Activated T-helper 1 cell treated with anti-CD3 and anti-CD28 coated beads, Interleukin-12 subunit alpha, Interleukin-12 subunit beta, Interleukin-2, Interleukin-4 antibody, amounts not matched to agents 30 ng/mL and 10 ng/mL and 1 ng/mL, durations not matched to agents 14 hours and 24 hours and 36 hours (primary cell): ENCODE measurements at places on chromosomes 16 and 17.

DNA sequence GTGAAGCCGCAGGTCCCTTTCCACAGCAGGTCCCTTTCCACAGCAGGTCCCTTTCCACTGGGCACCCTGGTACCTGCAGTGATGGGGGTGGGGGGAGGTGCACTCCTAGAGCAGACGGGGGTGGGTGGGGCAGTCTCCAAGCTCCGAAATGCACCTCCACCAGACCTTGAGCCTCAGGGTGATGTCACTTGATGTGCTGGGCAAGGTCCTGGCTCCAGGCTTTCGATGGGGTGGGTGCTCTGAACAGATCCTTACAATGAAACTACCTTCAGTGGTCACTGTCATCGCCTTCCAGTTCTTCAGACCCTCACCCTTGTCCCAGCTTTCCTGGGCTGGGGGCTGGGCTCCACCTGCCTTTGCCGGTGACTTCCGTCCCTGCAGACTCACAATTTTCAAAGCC, 1.5 kb upstream of the METRNL start:
- no peak for DNase-seq

GRCh38 chr16:22898874-22899348, 84.9 kb downstream of the HS3ST2 start:
- DNase-seq, result peak; percentile 32

- no peak for DNase-seq
Measured at GRCh38 chr16:35626041-35626440, 2166.6 kb downstream of the TP53TG3F start.

- no peak for DNase-seq
Measured at GRCh38 chr17:72448019-72448418, 327.2 kb downstream of the SOX9 start.

- DNase-seq, result no peak
Measured at GRCh38 chr17:35773679-35774425, 13.2 kb downstream of the C17orf50 start.

- no peak for DNase-seq
Measured at GRCh38 chr17:6408276-6408675, 26.6 kb downstream of the AIPL1 start.

- DNase-seq, result no peak
Measured at GRCh38 chr16:70685938-70686375, at the start of gene MTSS2. MTSS2 (minus strand) TSS chr16:70686053; CDS start chr16:70685791, 262 bp downstream.

- DNase-seq, result no peak
Measured at GRCh38 chr17:50498021-50498874, 10.0 kb upstream of the MYCBPAP start.

DNA sequence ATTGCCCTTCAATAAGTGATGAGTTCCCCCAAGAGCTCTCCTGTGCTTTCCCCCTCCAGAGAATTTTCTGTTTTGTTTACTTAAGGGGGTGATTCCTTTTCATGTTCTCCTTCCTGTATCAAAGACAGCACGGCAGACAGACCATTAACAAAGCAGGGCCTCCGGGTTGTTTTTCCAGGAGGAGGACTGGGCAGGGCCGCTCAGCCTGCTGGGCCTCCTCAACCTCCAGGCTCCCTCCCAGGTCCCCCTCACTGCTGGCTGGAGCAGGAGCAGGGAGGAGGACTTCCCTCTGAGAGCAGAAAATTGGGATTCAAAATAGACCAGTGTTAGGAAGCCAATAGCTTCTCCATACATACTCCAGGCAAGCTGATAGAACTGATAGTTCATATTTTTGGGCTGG, 20.4 kb downstream of the SDK2 start:
- no peak for DNase-seq

DNA sequence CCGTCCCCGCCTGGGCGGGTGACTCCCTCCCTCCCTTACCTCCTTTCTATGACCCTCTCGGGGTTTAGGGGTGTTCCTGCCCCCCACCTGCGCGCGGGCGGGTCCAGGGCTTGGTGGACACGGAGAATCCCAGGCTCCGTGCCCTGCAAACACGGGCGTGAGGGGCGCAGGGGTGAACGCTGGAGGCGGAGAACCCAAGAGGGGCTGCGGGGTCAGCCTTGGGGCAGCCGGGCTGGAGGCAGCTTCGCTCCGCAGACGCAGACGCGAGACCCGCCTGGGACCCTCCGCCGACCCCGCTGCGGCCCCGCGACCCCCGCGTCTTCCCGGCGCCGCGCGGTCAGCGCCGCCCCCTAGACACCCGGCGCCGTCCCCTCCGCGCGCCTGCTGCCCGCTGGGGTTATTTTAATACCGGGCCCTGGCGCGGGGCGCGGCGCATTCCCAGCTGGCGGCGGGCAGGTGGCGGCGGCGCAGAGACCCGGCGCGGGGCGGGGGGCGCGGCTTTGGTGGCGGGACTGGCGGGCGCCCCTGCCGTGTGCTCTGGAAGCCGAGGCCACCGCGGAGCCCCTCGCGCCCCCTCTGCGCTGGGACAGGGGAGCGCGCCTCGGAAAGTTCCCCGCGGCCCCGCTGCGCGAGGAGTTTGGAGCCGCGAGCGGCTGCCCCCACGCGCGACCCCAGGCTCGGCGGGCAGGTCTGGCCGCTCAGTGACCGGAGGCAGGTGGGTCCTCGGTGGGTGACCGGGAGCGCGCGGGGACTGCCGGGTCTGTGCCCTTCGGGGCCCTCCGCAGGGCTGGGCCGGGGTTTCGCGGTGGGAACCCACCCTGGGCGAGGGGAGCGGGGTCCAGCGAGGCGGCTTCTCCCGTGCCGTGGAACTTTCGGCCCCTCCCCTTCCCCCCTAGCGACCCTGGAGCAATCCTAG, at the start of gene UTS2R:
UTS2R (plus strand) TSS at position 433 of the 916 bp plus-strand sequence. CDS start 2,560 bp downstream, outside the sequence.
- no peak for DNase-seq

- no peak for DNase-seq
Measured at GRCh38 chr17:17494499-17494869, 1.7 kb downstream of the RASD1 start.

GRCh38 chr17:59257101-59257500, 36.8 kb downstream of the GDPD1 start:
- no peak for DNase-seq

GRCh38 chr17:61458421-61459141, 6.4 kb downstream of the TBX4 start:
- DNase-seq, result no peak

- no peak for DNase-seq
Measured at GRCh38 chr16:50808929-50809538, 67.1 kb downstream of the CYLD start.

DNA sequence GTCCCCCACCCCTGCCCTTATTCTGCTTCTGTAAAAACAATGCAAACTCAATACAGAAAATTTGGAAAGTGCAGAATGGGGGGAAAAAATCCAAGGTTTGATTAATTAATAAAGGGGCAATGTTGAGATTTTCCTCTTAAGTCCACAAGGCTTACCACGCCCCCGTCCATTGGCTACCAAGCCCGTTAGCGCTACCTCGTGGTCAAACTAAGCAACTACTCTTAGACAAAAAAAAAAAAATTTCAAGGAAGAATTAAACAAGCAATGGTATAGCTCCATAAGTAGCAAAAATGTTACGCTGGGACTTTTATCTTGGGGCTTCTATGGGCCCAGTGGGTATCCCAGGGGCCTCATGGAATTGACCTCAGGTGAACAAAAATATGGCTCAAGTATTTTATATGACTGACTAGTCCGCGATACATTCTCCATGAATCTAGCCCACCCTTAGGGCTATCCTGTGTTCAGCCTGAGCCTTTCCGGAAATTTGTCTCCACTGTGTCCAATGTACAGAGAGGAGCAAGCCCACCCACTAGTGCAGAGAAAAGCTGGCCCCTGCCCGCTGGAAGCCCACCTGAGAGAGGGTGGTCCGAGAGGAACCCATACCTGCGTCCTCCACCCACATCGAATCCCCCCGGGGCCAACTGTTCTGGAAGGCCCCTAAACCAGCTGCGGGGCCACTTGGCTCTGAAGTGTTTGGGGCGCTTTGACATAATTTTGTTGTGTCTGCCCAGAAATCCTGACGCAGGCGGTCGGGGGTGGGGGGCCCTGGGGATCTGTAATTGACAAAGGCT, 19.1 kb upstream of the TEX2 start:
- DNase-seq, result peak; percentile 28

GRCh38 chr17:74485022-74485743, 18.7 kb downstream of the CD300A start:
- DNase-seq, result no peak

DNA sequence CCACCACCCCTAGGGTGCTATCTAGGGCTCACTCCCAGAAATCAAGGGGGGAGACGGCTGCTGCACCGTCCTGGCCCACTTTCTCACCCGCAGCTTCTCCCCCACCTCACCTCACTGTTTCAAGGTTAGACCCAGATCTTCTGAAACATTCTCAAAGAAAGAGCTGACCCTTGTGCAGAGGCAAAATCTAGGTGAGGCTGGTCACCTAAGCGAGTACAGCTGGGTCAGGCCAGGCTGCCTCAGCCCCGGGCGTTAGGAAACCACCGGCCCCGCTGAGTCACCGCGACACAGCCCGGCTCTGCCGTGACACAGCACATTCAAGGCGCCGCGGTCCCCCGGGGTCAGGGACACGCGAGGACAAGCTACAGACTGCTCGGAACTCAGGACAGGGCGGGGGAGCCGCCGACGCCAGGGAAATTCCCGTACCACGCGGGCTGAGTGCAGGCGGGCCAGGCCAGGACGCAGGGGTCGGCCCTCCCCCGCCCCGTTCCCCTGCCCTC, 27.1 kb downstream of the GNPTG start:
- peak; percentile 71 for DNase-seq

DNA sequence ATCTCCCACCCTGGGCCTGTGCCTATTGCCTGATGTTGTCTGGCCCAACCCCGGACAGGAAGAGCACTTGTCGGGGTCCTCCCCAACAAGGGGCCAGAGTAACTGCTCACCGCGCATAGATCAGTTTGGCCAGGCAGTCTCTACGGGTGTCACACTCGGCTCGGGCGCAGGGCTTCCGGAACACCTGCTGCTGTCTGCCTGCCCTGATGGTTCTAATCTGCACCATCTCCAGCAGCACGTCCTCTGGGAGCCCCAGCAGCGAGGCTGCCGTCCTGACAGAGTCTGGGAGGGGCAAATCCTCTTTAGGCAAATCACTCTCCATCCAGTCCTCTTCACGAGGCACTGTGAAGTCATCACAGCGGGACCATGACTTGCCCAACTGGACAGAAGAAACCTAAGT, 24.0 kb downstream of the MYO19 start:
- DNase-seq, result no peak

DNA sequence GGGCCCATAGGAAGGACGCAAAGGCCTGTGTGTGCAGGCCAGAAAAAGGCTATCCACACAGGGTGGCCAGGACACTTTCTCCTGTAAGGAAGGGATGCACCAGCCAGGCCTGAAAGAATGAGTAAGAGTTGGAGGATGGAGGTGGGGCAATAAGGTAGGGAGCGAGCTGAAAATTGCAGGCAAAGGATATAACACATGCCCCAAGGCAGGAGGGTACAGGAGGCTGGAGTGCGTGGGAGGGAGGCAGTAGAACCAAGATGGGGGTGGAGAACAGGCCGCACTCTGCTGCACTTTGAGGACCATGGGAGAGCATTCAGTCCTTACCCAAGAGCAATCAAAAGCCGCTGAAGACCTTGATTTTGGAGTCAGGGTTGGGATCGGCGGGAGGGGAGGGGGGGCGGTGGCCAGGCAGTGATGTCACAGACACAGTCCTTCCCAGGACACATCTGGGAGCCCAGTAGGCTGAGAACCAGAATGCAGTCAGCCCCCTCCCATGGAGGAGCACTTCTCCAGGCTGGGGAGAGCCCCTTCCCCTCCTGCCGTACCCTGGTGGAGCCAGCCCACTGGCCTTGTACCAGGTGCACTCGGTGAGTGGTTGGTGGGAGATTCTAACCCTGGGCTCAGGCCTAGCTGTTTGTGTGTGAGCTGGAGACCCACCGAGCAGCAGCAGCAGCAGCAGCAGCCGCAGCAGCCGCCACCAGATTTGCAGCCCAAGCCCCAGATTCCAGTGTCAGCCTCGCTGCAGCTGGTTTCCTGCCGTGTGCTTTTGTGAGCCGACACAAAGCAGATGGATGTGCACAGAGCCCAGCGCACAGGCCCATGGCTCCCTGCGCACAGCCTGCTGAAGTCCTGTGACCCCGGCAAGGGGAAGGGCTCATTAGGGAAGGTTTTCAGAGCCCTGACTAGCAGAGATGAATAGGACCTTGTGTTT, 17.5 kb downstream of the ANKRD40 start:
- DNase-seq, result no peak

- no peak for DNase-seq
Measured at GRCh38 chr16:51374346-51374745, 223.3 kb upstream of the SALL1 start.

DNA sequence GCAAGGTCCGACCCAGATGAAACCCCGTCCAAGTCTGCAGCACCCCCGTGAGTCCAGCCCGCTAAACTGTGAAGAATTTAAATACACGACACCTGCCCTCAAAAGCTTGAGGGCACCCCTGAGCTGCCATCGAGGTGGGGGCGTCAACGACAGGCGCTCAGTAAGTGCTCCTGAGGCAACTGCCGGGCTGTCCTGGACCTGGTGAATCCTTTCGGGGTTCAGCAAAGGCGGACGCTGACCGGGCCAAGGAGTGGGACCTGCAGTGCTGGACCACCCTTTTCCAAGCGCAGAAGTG, 512 bp upstream of the ENDOV start:
- DNase-seq, result no peak

GRCh38 chr17:57625511-57625910, 119.6 kb downstream of the CCDC182 start:
- no peak for DNase-seq

GRCh38 chr17:48577330-48577945, 712 bp downstream of the HOXB4 start:
- DNase-seq, result no peak

- DNase-seq, result no peak
Measured at GRCh38 chr17:72989074-72989610, 103.3 kb downstream of the SLC39A11 start.

DNA sequence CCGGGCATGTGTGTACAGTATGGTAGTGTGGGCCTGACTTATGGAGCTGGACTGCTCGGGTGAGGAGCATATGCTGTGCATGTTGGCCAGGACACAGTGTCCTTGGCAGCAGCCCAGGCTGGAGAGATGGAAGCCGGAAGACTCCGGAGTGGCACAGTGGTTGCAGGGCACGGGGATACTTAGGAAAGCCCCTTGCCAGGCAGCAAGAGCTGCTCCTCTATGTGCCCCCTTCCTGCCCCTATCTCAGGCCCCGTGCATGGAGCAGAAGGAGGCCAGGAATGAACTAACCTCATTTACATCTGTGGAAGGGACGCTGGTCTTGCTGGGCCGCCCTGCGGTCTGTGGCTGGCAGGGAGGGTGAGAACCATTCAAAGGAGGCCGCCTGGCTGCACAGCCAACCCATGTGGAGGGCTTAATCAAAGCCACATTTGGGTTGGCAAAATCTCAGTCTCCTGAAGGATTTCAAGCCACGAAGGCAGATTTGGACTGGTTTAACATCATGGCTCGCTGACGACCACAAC, 32.2 kb upstream of the RCVRN start:
- no peak for DNase-seq
